ENCODE measurements at places on chromosomes 6 and 20.

- no peak for DNase-seq
These were observed 227.4 kb downstream of the LRFN2 start for GRCh38 chr6:40359808-40360207.

GRCh38 chr6:93040375-93040774, 379.0 kb downstream of the EPHA7 start:
- no peak for DNase-seq

DNA sequence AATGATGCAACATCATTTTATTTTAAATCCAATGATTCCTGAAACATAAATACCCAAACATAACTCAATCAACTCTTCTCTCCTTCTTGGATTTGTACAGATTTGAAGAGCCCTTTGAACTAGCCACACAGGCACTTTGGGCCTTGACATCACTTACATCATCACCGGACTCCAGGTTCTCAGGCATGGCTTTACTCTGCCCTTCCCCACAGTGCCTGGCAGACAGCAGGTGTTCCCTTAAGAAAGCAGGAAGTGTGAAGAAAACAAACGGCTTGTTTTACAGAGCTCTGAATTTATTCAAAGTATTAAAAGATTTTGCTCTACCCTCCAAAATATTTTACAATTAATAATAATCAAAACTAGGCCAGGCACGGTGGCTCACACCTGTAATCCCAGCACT, 54.8 kb upstream of the GCM1 start:
- DNase-seq = no peak

DNA sequence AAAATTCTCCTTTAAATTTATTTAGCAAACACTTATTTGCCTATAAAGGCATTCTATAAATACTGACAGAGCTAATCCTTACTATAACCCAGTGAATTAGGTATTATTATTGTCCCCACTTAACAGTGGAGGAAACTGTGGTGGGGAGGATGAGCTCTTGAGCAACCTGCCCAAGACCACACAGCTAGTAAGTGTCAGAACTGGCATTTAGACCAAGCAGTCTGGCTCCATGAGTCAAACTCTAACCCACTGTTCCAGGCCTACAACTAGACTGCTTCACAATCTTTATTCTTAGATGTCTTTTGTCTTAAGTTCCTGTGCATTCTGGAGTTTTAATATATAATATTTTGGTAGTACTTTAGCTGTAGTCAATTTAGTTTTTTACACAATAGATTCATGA, 530.8 kb downstream of the BCKDHB start:
- no peak for DNase-seq

GRCh38 chr6:109455437-109456110, at the start of gene MICAL1:
TSS of gene MICAL1 (minus strand) at chr6:109455772. CDS start at chr6:109454196, 1,576 bp downstream.
- DNase-seq = peak; percentile 64

DNA sequence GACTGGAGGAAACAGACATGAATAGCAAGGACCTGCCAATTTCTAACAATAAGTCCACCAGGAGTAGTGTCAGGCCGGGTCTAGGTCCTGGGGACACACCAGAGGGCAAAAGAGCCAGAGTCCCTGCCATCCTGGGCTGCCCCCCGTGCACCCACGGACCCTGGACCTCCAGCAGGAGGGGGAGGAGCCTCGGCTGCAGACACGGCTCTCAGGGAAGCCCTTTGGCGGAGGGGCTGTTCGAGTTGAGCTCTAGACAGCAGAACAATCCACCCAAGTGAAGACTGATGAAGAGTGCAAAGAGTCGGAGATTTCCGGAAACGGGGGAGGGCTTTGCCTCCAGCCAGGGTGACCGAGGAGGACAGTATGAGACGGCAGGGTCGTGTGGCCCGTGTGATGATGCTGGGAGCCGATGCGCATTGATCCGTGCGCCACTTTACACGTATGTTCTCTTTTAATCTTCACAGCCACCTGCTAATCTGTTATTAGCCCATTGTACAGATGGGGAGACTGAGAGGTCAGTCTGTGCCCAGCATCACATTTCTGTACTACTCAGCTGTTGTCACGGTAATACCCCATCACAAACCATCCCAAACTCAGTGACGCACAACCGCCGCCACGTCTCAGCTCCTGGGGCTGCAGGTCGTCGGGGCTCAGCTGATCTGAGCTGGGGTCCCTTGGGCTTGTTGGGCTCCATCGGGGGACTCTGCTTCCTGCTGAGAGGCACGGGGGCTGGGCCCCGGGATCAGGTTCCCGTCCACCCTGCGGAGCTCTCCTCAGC, 502.0 kb downstream of the PREX1 start:
- no peak for DNase-seq

DNA sequence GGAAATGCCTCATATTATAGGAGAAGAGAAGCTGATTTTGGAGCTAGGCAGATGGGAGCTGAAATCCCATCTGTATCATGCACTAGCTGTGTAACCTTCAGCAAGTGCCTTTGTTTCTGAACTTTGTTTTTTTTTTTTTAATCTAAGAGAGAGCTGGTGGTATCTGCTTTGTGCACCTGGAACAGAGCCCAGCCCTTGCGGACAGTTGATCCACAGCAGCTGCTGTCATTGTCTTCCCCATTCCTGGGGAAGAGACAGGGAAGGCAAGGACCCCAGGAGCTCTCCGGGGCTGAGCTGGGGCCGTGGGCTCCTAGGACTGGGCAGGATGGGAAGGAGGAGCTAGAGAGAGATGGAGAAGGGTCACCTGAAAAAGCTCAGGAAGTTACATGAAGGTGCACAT, 92.1 kb downstream of the SYNJ2 start:
- DNase-seq = no peak

DNA sequence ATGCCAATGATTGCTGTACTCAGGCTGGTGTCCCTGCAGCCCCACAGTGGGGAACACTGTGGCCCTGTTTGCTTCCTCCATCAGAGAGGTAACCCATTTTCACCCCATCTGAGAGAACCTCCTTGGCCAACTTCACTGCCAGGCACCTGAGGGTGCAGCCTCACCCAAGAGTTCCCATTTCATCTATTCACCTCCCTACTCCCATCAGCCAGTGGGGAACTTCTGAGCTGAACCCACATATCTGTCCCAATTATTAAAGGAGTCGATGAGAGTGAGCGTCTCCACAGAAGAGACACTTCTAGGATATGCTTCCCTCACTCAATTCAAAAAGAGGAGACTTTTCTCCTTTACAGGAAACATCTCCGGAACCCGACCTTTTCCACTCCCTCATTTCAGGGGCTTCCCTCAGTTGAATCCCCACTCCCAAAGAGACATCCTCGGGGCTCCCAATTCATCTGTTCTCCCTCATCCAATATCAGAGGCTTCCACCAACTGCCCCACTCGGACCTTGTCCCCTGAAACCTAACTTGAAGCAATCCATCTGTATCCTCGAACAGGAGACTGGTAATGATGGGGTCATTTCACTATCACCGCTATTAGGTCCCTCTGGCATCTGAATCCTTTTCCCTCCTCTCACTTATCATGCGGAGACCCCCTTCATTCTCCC, 988 bp downstream of the UBE2V1 start:
- no peak for DNase-seq

DNA sequence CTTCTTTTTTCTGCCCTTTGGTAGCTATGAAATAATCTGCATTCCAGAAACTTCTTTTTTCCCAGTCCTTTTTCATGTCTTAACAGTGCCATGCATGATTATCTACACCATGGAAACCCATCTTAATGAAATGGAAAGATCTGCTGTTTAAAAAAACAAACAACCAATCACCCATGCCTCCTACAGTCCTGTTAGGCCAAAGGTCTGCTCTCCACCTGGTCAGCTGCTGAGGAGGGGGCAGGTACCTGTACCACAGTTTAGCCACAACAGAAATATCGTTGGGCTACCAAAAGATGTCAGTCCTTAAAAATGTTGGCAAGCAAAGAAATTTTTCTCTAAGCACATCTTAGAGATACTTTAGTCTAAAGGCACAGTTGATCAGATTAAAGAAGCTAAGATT, 112.6 kb downstream of the SLC16A10 start:
- DNase-seq = no peak

- DNase-seq = no peak
These were observed 32.7 kb downstream of the ILRUN start for GRCh38 chr6:34663831-34664255.

- DNase-seq = no peak
These were observed 489.5 kb downstream of the CBLN4 start for GRCh38 chr20:55515832-55516231.

DNA sequence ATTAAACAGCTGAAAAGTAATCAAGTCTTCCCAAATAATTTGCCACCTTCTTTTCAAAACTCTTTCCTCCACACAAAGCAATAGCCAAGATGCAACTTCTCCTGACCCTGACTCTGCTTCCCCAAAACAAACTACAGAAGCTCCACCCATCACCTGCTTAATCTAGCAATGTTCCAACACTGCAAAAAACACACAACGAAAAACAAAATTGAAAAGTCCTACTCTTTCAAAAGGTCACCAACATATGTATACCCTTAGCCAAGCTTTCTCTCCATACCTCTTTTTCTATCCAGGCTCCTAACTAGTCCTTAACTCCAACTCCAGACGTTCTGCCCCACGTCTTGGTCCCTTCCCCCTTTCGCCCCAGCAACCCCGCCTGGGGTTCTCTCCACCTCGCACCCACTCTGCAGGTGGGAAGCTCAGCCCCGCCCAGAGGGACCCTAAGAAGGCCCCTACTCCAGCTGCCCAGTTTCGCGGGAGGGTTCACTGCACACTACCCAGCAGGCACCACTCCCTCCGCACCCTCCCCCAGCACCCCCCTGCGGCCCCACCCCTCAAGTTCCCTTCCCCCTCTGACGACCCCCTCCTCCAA, 717 bp downstream of the CSNK2A1 start:
- DNase-seq = no peak

GRCh38 chr6:163579111-163579879, 164.8 kb downstream of the QKI start:
- DNase-seq = no peak

GRCh38 chr20:57571782-57572416, 11.0 kb downstream of the PCK1 start:
- no peak for DNase-seq

DNA sequence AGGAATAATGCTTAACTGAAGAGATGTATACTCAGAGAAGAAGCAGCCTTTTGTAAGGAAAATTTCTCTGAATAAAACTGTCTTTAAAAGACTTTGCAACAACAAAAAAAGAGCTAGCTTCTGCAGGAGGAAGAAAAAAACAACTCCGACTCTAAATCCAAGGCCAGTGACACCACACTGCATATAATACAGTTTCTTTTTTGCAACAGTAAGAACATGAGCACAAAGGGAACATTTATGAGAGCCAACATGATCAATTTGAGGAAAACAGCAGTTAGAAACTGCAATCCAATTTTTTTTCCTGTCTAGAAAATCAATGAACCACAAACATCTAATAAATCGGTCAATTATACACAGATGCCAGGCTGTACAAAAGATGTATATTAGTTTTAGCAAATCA, 42.9 kb upstream of the UST start:
- DNase-seq = no peak

- DNase-seq = no peak
These were observed 3.5 kb downstream of the CST9 start for GRCh38 chr20:23602241-23602640.

DNA sequence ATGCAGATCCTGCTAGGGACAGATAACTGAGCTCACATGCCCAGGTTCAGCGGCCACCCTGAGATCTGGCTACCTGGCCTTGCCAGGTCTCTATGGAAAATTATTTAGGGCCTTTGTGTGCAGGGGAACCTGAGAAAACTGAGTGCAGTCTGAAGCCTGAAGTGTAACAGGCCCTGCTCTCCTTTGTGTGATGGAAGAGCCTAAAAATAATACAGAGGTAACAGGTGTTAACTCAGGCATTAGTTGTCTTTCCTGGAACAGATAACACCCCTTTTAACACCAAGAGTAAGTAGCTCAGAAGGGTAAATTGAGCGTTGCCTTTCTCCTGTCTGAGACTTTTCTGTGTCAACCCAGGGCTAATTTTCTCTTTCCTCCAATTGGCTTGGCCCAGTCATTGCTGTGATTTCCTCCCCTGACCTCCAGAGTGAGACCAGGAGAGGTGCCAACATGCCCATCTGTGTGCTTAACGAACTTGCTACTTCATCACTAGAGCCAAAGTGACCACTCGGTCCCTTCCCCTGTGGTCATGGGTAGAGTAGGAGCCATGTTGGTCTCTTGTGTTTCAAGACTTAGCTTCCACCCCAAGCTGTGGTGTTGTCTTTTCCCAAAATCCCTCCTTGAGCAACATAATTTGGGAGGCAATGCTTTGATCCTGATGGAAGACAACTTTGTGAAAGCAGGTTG, 304.4 kb upstream of the JAG1 start:
- no peak for DNase-seq

- DNase-seq = no peak
These were observed 373.1 kb downstream of the CD109 start for GRCh38 chr6:74069089-74069581.

DNA sequence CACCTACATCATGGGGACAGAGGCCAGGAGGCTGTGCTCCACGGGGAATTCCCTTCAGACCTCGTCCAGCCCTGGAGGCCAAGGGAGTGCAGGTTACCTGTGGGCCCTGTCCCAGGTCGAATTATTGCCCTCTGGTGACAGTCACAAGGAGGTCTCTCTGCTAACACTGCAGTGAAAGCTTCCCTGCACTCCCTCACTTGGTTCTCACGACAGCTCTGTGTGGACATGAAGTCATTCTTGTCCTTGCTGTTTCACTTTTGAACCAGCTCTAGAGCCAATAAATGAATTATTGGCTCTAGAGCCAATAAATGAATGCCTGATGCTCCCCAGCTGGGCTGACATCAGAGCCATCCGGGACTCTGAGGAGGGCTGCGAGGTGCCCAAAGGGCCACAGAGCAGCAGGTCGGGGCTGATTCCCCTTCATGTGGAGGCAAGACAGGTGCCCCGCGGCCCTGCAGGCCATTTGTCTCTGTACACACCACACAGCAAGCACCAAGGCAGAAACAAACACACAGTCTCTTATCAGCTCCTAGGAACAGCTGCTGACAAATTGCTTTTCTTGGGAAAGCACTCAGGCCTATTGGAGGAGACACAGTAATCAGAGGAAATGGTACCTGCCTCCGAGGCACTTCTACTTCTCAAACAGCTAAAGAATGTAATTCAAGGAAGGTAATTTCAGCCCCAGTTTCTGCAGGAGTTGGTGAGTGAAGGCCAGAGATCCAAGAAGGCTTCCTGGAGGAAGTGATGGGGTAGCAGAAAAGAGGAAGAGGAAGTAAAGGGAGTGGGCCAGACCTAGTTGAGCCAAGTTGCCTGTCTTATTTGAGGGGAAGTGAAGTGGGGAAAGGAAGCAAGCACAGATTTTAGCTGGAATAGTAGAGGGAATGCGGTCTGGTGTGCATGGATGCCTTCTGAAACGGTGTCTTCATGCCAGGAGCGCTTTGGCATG, 27.5 kb upstream of the TBXT start:
- DNase-seq = no peak

DNA sequence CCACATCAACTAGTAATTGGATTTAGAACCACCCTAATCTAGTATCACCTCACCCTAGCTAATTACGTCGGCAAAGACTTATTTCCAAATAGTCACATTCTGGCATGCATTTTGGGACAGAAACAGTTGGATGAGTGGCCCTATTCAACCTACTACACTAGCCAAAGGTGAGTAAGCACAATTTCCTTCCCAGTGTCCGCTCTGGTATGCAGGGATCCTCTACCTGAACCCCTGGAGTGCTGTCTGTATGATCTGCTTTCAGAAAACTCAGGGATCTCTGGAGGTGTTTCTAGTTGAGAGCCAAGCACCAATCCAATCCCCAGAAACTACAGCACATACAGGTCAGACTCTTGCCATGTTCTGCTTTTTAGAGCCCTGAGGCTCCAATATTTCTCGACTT, 717.4 kb upstream of the MANEA start:
- DNase-seq = no peak

- no peak for DNase-seq
These were observed 9.0 kb upstream of the SLC2A10 start for GRCh38 chr20:46700481-46700880.

GRCh38 chr6:44221961-44222335, 1.4 kb upstream of the SLC29A1 start:
- no peak for DNase-seq
